LHCN-M2 (cell line): ENCODE measurements at places on chromosomes 4 and X. TPM values are rescaled to one million over a fixed set of nuclear protein-coding genes. Genes with fewer than 3 reads are reported as not detected.

DNA sequence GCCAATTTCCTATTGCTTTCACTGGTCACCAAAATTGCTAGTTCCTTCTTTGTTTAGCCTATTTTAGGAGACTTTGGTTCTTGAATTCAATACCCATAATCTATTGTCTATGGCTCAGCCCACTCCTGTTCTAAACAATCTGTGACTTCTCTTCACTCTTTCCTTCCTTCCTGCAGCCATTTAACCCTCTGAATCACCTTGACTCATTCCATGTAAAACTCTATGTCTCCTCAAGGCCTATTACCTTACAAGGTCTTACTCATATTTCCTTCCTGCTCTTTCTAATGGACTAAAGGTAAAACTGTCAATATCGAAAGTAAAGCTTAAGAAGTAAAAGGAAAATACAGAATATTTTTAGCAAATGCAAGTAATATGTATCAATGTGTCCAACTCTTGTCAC lies 301.6 kb downstream of the ARHGAP24 start:
- peak; percentile 75 for DNase-seq

DNA sequence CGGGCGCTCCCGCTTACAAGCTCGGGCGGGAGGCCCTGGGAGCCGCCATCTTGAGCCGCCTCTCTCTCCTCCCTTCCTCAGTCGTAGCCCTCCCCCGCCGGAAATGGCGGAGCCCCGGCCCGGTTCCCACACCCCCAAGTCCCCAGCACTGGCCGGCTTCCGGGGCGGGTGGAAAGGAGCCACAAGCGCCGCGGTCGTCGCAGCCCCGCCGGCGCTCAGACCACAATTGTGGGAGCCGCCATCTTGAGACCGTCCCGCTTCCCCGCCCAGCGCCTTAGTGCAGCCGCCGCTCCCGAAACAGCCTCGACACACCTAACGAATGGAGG lies 531 bp downstream of the HCFC1 start:
- peak; percentile 84 for DNase-seq

DNA sequence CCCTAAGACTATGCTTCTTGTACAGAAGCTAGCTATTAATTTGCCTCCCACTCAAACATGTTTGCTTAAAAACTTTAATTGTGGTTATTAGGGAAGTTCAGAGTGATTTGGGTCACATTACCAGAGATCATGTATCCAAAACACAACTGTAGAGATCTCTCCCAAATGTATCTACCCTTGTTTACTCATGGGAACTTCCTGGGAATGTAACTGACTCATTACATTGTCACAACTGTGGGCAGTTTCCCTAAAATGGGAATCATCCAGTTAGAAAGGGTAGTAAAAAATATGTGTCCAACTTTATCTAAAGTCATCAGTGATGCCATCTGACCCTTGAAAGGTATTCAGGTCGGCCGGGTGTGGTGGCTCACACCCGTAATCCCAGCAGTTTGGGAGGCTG lies 40.3 kb upstream of the GLRA3 start:
- DNase-seq, result peak; percentile 62

GRCh38 chrX:70353514-70353913 lies 63.6 kb downstream of the KIF4A start:
- no peak for DNase-seq

DNA sequence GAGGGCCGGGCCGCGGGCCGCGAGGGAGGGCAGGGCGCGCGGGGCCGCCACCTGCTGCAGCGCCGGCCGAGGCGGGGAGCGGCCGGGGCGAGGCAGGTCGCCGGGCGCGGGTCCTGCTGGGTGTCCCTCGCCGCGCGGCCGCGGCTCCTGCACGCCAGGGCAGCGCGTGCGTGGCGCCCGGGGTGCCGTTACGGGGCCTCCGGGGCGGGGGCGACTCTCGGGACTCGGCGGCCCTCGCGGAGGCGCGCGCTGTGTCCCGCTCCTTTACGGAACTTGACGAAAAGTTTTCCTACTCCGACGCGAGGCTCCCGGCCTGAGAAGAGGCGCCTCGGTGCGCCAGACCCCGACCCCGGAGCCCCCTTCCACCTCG lies 329 bp downstream of the TBC1D14 start:
- DNase-seq, result no peak

DNA sequence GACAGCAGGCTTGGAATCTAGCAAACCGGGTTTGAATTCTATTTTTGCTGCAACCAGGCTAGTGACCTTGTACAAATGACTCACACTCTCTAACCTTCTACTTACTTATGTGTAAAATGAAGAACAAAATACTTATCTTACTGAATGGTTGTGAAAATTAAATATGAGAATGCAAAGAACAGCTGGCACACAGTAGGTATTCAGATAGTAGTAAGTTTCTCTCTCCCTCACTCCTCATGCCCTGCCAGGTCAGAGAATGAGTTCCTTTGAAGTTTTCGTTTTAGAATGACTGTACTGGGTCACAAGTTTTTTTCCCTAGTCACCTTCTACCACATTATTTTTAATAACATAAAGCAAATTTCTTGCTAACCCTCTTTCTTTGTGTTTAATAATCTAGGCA lies 33.0 kb downstream of the CISD2 start:
- peak; percentile 3 for DNase-seq

- DNase-seq, result no peak
Observed at GRCh38 chr4:100979736-100980135, 367.6 kb downstream of the PPP3CA start.

- no peak for DNase-seq
Observed at GRCh38 chrX:40093586-40093985, 4.2 kb downstream of the BCOR start.

GRCh38 chrX:13776387-13776786 lies 40.5 kb downstream of the GPM6B start:
- DNase-seq, result no peak

GRCh38 chr4:184596617-184597185 lies 52.5 kb downstream of the CASP3 start:
- DNase-seq, result no peak

DNA sequence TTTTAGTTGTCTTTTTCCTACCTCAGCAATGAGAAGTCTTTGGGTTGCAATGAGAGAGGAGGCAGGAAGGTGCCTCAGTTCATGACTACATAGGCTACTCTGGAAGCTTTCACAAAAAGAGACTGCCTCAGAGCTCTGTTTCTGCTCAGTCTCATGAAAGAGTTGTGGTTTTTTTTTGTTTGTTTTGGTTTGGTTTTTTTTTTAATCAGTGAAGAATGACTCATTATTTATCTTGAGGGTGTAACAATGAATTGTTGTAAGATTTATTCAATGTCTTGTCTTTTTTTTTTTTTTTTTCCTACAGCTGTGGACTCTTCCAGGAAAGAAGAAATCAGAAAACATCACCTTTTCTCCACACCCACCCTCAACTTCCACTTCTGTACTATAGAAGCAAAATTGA lies 67.5 kb upstream of the CXCL13 start:
- DNase-seq, result peak; percentile 90

- DNase-seq, result peak; percentile 18
Observed at GRCh38 chr4:126772662-126773061, 860.1 kb upstream of the INTU start.

GRCh38 chr4:158169506-158169905 lies 3.3 kb downstream of the GASK1B start:
- peak; percentile 80 for DNase-seq

GRCh38 chr4:108029731-108030130 lies 40.0 kb downstream of the HADH start:
- peak; percentile 70 for DNase-seq

- DNase-seq, result no peak
Observed at GRCh38 chr4:165874791-165875371, 1.8 kb downstream of the TLL1 start.

GRCh38 chrX:136856050-136856449 lies 24.5 kb downstream of the RBMX start:
- DNase-seq, result no peak

GRCh38 chr4:55503169-55503568 lies 43.5 kb downstream of the CLOCK start:
- DNase-seq, result peak; percentile 80

- DNase-seq, result no peak
Observed at GRCh38 chr4:155268821-155269220, 60.4 kb downstream of the NPY2R start.

GRCh38 chr4:181234951-181235680 lies 1008.1 kb upstream of the TENM3 start:
- DNase-seq, result no peak

DNA sequence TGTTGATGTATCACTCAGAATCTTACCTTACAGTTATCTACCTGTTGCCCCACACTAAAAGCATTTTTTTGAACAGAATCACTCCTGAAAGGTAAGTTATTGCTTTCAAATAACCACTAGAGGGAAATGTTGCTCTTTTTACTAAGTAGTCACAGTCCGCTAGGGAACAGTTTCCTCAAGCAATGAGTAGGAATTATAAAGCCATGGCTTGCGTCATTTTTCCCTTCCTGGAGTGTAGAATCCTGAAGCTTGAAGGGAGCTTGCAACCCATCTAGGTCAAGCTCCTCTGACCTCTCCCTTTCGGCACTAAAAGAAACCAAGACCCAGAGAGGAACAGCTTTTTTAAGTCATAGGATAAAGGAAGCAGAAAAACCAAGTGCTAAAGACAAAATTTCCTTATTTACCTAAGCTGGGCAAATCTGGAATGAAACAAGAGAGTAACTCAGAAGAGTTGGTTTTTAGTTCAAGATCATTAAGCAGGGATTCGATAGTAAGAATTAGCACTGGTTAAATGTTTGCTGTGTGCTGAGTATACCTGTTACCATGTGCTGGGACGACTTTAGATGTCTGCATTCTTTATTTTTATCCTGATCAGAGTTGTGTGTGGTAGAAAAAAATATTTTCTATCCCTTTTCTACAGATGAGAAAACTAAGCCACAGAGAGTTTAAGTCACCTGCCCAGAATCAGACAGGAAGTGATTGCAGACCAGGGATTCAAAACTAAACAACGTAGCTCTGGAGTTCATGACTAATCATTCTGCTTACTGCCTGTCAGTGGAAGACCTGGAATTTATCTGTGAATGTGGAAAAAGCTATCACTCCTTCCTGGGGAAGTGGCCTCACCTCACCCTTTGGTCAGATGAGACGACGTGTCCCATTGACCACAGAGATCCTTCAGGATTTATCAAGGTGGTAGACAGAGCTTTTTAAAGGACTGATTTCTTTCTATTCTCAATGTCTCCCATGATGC lies 631.5 kb downstream of the RAB28 start:
- peak; percentile 61 for DNase-seq

- no peak for DNase-seq
Observed at GRCh38 chr4:25308306-25308705, 4.3 kb upstream of the ZCCHC4 start.

DNA sequence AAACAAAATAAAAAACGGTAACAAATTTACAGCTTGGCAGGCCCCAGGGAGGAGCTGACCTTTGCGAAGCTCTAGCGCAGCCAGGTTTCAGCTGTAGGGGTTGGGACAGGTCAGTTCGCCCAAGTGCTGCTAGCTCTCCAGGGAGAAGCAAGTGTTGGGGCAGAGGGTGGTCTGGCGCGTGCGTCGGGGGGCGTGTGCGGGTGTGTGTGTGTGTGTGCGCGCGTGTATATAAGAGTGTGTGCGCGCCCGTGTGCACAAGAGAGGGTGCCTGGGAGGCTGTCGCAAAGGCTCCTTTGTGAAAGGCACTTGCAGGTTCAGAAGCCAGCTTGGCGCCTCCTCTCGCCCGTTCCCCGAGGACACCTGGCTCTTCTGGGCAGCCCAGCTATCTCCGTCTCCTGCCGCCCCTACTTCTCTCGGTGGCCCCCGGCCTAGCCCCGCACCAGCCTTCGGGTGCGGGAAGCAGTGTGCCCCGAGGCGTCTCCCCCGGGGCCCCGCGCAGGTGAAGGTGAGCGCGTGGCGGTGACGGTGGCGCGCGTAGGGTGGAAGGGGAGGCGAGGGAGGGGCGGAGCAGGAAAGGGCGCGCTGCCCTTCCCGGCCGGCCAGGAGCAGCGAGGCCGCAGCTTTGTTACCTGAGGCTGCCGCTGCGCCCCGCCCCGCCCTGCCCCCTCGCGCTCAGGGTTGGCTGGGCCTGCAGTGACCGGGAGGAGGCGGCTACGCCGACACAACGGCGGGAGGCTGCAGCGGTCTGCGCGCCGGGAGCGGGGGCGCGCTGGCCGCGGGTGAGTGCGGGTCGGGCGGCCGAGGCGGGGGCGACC lies at the start of gene FHDC1:
Gene FHDC1 (plus strand): TSS at position 693 of the 815 bp plus-strand sequence. CDS start 6,735 bp downstream, outside the sequence.
- no peak for DNase-seq

GRCh38 chrX:115409551-115409950 lies 120.0 kb downstream of the LUZP4 start:
- DNase-seq, result no peak

GRCh38 chrX:25144043-25144940 lies 128.5 kb upstream of the ARX start:
- peak; percentile 19 for DNase-seq

- DNase-seq, result peak; percentile 97
Observed at GRCh38 chr4:24067367-24068193, 177.7 kb upstream of the PPARGC1A start.

DNA sequence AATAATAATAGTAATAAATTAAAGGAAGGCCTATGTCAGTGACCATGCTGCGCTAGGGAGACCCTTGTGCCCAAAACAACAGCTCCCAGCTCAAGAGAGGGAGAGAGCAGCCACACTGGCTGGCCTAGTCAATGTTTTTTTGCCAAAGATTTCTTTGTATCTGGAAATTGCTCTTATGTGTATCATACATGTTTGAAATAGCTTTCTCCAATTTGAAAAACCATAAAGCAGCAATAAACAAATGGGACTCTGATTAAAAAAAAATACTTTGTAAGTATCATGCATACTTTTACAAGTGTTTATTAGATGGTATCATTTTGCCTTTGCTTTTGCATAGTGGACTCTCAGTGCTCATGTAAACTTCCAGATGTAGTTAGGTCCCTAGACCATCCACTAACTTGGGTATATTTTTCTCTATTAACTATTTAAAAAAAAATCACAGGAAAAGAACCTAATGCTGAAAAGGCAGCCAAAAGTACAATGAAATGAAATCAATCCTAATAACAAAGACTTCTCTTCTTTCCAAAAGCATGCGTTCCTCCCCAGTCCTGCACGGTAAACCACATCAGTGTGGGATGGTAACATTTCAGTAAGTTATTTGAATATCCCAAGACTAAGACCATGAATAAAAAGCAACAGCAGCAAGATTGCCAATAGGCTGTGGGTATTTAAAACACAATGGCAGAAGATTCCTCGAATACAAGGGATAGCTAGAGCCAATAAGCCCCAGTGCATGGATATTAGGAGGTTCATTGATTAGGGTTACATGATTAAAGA lies 117.6 kb downstream of the PALLD start:
- peak; percentile 54 for DNase-seq

SUV39H1 gene
- 13.0 and 14.8 TPM in 2 replicates for total RNA-seq

SLC6A14 gene
- total RNA-seq, result not detected in 2 replicates

POU3F4 gene
- not detected in 2 replicates for total RNA-seq

MAGEB1 gene
- total RNA-seq, result not detected in 2 replicates

RNF175 gene
- total RNA-seq, result not detected in 2 replicates

ADAMTS3 gene
- under 0.01 and 0.23 TPM in 2 replicates for total RNA-seq

TRAPPC2 gene
- total RNA-seq, result 11.5 TPM in 2 replicates

CORIN gene
- 0.77 and 1.2 TPM in 2 replicates for total RNA-seq

ETDA gene
- total RNA-seq, result not detected in 2 replicates
